RCC 7860 (cell line): ENCODE measurements at places on chromosomes 6 and 20.

GRCh38 chr20:53547664-53548239 lies 45.9 kb downstream of the ZNF217 start:
- DNase-seq = peak; percentile 56

- no peak for DNase-seq
These were observed 43.5 kb downstream of the FAM229B start for GRCh38 chr6:112130878-112131277.

GRCh38 chr20:25544311-25544710 lies 41.0 kb downstream of the NINL start:
- DNase-seq = no peak

DNA sequence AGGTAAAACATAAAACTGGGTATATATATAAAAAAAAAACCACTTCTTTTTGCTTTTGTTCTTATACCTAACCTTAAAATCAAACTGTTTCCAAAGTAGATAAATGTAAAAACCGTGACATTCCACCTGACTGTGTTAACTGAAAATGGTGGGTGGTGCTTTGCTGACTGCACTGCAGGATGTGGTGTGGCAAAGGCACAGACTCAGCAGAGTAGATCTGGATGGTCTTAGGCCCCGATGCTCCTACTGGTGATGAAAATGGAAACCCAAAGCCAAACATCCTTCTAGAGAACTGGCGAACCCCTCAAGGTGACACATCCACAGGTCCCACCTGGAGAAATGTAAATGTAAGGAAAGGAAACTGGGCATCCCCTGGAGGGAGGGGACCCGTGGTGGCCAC lies 8.9 kb downstream of the TGIF2 start:
- DNase-seq = no peak

- no peak for DNase-seq
These were observed 159.4 kb upstream of the SPTLC3 start for GRCh38 chr20:12849225-12849910.

DNA sequence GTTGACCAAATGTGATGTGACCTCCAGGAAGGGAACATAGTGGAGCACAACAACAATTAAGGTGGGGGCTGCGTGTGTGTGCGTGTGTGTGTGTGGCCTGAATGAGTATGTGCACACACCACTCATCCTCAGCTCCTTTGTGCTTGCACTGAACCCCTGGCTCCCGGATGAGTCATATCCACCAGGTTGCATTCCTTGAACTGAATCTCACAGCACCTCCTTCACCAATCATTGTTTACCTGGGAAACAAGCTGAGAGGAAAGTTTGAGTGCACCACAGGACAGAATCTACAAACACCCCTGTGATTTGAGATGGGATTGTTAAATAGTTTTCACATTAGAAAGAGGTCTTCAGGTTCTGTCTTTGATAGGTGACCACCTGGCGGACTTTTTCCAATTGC lies 33.7 kb upstream of the GPR6 start:
- no peak for DNase-seq

- no peak for DNase-seq
These were observed 160.7 kb downstream of the FOXC1 start for GRCh38 chr6:1770435-1770843.

- no peak for DNase-seq
These were observed 58.0 kb downstream of the JARID2 start for GRCh38 chr6:15303920-15304291.

DNA sequence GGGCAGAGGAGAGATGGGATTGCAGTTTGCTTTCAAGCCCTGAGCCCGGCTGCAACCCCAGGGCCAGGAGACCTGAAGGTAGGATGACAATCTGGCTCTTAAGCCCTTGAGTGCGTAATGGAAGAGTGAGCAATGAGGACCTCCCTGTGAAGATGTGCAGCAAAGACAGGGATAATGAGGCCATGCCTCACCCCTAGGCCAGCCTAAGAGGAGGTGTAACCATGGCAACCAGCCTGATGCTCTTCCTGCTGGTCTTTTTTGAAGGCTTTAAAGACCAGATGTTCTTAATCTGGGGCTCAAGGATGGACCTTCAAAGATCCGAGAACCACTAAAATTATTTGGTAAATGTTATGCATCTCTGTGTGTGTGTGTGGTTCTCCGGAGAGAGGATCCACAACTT lies 8.2 kb downstream of the ARHGAP40 start:
- no peak for DNase-seq

DNA sequence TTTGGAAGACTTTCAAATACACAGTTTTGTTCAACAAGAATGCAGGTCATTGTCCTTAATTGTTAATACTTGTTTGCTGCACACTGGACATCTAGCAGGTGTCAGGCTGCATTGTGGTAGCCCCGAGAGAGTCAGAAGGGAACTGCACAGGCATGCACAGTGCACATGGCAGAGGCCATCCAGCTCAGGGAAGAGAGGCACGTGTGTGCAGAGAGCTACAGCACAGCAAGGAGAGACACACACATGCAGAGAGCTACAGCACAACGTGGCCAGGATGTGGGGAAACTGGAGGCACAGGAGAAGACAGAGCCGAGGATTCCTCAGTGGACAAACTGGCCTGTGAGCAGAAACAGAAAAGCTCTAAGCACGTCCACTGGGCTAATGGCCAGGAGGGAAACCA lies 272.0 kb downstream of the SMOC2 start:
- DNase-seq = no peak

DNA sequence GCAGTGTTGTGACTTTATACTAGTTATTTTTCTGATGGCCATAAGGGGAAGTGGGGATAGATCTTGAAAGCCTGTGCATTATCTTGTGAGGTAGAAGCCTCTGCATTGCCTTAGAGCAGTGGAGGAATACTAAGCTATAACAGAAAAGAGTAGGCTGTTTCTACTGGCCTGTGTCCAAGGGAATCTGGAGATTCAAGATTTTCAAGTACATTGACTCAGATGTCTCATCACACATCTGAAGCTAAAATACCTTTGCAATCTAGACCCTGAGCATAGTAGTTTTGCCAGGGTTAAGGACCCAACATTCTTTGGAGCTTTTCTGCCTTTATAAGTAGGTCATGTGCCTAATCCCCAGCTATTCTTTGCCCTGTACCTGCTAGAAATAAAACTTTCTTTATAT lies 272.3 kb downstream of the TENT5A start:
- no peak for DNase-seq

DNA sequence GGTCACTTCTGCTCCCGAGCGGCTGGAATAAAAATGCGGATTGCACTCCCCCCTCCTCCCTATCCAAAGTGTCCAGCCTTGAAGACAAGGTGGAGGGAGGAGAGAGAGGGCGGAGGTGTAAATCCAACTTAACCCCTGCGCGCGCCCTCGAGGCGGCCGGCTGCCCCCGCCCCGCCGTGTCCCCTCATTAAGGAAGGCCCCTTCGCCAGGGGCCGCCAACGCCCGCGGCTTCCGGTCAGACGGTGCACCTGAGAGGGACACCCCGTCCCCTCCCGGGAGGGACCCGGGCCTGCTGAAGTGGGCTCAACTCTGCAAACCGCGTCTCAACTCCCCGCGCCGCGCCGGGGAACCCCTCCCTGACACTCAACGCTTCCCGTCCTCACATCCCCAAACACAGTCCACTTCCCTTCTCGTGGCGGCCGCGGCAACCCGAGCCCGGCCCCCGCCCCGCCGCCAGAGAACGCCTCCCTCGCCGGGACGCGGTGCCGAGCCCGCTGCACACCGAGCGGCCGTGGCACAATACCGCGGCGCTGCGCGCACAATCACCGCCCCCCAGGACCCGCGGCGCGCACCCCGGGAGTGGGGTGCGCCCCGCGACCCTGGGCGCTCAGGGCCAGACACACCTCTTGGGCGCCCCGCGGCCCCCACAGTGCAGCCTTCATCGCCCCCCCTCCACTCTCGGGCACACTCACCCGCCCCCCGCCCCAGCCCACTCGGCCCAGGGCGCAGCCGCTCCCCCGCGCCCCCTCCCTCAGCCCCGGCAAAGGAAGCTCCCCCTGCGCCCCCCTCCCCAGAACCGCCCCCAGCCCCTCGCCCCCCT lies 102.5 kb downstream of the NOL4L start:
- DNase-seq = no peak

GRCh38 chr20:44614525-44614924 lies 32.1 kb downstream of the PKIG start:
- DNase-seq = no peak

DNA sequence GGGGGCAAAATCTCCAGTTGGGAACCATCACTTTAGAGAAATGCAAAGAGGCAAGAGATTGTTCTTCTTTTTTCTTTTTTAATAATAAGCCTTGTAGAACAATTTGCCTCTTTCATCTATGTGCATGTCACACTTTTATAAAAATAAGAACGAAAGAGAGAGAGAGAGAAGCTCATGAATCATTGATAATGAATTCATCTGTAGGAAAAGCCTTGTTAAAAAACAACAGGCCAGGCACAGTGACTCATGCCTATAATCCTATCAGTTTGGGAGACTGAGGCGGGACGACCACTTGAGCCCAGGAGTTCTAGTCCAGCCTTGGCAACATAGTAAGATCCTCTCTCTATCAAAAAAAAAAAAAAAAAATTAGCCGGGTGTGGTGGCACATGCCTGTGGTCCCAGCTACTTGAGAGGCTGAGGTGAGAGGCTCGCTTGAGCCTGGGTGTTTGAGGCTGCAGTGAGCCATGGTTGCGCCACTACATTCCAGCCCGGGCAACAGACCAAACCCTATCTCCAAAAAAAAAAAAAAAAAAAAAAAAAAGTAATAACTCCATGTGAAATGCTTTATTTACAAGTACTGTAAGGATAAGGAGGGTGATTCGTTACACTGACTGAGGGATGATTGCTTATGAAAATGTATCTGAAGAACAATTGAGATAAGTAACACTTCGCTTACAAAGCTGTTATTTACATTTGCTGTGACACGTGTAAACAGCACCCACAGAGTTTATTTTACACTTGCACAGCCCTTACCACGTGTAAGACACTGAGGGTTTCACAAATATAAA lies 6.0 kb downstream of the CCN5 start:
- peak; percentile 80 for DNase-seq

DNA sequence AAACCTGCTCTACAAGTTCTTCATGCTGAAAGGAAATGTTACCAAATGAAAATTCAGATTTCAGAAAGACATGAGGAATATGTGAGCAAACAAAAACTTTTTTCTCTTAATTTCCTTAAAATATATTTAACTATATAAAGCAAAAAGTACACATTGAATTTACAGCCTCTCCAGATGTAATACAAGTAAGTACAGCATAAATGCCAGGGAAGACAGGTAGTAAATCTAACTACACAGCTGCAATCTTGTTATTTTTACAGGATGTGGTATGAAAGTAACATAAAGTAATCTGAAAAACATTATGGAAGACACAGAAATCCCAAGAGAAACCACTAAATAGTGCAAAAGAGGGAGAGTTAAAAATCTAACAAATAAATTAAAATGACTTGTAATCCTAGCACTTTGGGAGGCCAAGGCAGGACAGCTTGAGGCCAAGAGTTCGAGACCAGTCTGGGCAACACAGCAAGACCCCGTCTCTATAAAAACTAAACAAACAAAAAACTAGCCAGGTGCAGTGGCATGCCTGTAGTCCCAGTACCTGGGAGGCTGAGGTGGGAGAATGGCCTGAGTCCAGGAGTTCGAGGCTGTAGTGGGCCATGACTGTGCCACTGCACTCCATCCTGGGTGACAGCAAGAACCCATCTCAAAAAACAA lies 50.7 kb downstream of the FAM8A1 start:
- DNase-seq = no peak

DNA sequence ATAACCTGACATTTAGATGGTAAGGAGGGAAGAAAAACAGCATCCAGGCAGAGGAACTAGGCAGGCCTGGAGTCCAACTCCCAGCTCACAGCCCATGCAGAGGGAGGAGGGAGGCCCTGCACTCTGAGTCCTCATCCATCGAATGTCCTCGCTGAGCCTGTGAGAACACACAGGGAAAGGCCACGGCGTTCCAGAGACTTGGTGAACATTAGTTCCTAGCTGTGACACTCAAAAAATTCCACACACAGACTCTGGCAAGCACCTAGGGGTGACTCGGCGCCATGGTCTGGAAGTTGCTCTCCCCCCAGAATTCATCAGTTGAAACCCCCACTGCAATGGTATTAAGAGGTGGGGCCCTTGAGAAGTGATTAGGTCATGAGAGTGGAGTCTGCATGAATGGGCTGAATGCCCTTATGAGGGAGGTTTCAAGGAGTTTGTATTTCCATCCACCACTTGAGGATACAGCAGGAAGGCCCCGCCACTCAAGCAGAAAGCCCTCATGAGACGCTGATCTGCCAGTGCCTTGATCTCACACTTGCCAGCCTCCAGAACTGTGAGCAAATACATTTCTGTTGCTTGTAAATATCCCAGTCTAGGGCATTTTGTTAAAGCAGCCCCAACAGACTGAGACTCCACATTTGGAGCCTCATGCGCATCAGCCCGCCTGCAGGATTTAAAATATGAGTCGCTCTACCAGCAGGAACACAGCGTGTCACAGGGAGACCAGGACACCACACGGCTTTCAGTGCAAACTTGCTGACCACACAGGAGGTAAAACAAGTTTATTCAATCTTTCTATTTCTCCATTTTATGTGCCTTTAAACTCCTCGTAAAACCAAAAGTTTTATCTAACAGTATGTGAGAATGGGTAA lies 73.9 kb downstream of the WDR27 start:
- no peak for DNase-seq

DNA sequence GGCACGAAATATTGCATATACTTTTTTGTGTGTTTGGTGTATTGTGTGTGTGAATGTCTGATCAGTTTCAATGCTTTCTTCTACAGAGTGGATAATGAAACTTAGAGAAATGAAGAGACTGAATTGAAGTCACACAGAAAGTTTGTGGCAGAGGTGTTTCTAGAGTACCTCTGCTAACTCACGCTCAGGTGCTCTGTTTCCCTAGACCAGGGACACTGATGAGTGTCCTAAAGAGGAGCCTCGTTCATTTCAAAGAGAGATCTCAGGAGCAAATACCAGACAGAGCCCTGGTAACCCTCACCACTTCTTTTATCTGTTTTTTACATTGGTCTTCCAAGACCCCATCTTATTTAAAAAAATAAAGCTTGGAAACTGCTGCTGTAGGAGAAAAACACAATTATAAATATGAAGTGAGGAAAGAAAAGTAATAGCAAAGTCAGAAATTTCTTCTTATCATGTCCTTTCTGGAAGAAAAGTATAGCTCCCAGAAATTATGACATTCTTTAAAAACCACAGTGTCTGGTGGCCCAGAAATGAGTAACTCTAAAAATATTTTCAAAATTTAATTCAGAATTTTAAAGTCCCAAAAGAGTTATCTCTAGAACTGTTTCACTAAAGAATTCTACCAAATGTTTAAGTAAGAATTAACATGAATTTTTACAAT lies 720.6 kb downstream of the RFPL4B start:
- DNase-seq = peak; percentile 20

DNA sequence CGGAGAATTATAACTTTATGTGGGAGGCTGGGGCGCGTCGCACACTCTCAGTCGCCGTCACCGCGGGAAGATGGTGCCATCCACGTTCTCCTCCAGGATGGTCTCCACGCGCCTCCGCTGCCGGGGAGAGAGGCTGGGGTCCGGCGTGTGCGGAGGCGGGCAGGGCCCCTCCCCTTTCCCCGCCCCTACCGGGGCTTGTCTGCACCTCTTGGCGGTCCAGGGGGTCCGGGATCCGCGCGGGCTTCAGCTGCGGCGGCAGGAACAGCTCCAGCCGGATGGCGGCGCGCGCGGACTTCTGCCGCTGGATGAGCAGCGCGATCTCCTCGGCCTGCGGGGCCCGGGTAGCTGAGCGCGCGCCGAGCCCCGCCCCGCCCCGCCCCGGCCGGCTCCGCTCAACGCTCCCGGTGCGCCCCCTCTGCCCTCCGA lies 807 bp downstream of the LKAAEAR1 start:
- no peak for DNase-seq

GRCh38 chr20:18858816-18859215 lies 45.2 kb downstream of the SCP2D1 start:
- peak; percentile 35 for DNase-seq

GRCh38 chr6:56802584-56802983 lies 152.3 kb upstream of the BEND6 start:
- DNase-seq = no peak
